ENCODE measurements at places on chromosomes 7 and 10.

GRCh38 chr7:143248761-143249354 lies 14.4 kb upstream of the GSTK1 start:
- peak; percentile 58 for DNase-seq

GRCh38 chr10:35752469-35753461 lies 110.7 kb upstream of the FZD8 start:
- no peak for DNase-seq

DNA sequence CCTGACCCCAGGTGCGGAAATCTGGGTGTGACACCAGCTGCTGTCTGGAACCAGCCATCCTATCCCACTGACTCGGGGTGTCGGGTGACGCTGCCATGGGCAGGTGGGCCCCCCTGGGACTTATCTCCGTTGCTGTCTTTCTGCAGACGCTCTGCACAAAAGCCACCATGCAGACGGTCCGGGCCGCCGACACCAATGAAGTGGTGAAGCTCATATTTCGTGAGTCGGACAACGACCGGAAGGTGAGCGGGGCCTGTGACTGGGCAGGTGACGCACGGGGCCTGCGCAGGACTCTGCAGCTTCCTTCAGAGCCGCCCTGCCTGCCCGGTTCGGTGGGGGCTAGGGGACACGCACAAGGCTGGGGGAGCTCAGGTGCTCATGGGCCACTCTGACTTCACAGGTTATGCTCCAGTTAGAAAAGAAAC lies 36.6 kb downstream of the NKX6-2 start:
- no peak for DNase-seq

DNA sequence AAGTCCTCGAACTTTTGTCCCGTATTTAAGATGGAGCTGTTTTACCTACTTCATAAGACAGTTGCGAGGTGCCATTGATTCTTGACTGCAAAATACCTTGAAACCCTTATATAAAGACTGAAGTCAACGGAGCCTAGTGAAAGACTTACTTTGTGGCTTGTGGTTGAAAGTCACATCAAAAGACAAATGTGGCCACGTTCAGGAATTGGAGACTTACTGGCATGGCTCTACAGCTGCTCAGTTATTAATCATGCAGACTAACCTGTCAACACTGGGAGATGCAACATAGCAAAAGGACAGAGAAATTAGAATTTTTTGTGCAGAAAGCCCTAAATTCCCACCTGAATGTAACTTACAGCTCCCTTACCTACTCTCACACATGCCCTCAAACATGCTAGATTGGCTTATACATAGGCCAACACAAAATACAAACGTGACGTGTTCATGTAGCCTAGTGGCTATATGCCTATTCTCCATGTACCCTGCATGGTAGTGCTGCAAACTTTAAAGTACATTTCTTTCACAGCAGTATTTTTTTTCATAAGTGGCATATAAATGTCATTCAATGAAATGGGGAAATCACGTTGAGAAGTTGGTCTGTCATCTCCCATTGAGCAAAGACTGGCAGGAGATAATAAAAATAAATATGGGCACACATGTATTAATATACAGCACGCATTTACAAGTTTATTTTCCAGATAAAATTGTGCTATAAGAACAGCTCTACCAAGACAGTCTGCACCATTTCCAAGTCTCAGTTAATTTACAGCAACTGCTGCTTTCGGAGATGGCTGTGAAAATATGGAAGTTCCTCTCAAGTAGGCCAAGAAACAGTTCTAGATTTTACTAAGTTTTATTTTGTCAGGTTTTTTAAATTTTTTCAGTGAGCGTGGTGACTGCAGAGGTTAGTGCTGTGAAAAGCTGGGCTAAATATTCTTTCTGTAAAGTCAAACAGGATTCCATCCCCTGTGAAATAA lies 170.4 kb upstream of the C7orf33 start:
- no peak for DNase-seq

- DNase-seq, result no peak
Observed at GRCh38 chr10:109403551-109403950, 519.8 kb downstream of the XPNPEP1 start.

GRCh38 chr10:110681023-110681681 lies 37.0 kb downstream of the RBM20 start:
- no peak for DNase-seq

GRCh38 chr7:1643270-1644092 lies 26.6 kb upstream of the ELFN1 start:
- DNase-seq, result no peak

DNA sequence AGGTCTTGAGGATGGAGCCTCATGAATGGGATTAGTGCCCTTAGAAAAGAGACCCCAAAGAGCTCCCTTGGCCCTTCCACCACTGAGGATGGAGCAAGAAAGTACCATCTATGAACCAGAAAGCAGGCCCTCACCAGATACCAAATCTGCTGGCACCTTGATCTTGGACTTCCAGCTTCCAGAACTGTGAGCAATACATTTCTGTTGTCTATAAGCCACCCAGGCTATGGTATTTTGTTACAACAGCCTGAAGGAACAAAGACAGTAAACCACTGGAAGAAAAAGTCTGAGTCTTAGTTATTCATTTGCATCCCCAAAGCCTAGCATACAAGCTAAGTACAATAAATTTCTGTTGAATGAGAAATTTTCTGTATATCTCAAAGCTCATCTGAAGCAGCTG lies 37.9 kb upstream of the TNS3 start:
- DNase-seq, result no peak

DNA sequence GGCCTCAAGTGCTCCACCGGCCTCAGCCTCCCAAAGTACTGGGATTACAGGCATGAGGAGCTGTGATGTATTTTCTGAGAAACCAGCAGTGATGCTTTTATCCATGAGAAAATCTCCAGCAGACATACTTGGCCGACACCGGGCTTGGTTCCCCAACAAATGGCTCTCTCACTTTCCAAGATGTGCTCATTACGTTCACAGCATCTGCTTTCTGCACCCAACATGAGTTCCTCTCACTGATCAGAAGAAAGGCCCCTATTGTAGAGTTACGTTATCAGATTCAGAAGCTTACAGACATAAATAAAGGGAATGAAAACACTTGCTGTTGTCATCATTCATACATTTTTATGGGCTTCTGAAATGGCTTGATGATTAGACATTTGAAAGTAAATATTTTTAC lies 95.0 kb downstream of the CALD1 start:
- no peak for DNase-seq

GRCh38 chr7:69773535-69774225 lies 175.4 kb downstream of the AUTS2 start:
- no peak for DNase-seq

DNA sequence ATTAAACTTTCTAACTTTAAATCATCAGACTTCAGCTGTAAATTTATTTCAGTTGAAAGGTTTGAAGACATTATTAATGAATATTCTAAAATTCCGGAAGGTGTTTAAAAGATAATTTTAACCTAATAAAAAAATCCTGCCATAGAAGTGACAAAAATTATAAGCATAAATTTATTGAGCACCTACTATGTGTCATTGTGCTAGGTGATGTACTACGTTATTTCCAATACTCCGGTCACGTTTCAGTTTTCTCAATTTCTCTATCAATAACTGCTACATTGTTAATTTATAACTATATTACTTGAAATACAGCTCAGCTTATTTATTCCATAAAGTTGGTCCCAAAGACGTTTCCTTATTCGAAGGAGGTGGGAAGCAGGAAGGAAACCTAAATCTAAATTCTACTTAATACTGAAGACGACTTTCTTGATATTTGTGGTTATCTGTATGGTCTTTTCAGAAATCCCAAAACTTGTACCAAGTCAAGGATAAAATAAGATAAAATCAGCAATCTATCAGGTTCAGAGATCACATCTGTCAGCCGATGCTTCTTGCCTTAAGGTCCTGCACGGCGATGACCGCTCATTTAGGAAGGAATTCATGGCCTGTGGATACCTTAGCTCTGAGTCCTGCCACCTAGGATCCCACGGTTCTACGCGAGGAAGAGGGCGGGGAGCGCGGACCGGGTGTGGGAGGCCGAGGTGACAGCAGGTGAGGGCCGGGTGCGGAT lies 1.2 kb upstream of the ZEB1 start:
- DNase-seq, result no peak

GRCh38 chr7:12490940-12491339 lies 79.6 kb upstream of the SCIN start:
- no peak for DNase-seq

GRCh38 chr7:99876491-99876890 lies 342 bp downstream of the OR2AE1 start:
- DNase-seq, result no peak

DNA sequence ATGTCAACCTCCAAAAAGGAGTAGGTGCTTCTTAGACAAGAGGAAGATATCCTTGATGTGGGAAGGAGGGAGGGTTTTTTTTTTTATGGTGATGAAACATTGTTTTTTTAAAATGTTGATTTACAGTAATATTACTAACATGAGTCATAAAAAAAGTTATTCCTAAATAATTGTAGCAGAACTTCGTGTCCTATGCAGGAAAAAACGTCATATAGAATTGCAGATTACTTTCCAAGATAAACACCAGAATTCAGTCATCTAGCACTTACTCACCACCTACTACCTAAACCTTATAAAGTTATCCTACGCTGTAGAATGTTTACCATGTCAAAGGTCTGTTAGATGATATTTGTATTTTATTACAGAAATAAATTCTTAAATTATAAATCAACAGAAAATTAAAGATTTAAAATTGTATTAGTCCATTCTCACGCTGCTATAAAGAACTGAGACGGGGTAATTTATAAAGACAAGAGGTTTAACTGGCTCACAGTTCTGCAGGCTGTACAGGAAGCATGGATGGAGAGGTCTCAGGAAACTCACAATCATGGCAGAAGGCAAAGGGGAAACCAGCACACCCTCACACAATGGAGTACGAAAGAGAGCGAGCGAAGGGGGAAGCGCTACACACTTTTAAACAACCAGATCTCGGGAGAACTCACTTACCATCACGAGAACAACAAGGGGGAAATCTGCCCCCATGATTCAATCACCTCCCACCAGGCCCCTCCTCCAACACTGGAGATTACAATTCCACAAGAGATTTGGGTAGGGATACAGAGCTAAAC lies 105.2 kb upstream of the NEBL start:
- peak; percentile 77 for DNase-seq

DNA sequence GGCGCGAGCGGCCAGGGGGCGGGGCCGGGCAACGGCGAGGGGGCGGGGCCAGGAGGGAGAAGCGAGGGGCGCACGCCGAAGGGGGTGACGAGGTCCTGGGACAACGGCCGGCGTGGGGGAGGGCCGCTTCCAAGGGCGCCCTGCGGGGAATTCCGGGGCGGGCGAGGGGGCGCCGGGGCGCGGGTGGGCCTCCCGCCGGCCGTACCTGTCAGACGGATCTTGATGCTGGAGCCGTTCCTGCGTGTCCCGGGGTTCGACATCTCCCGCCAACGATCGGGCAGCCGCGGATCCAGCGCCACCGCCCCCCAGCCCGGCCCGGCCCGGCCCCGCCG lies 421 bp downstream of the SMURF1 start:
- DNase-seq, result no peak

GRCh38 chr10:73744664-73744975 lies 448 bp downstream of the SEC24C start:
- DNase-seq, result peak; percentile 59

GRCh38 chr10:122515022-122515424 lies 45.5 kb upstream of the DMBT1 start:
- DNase-seq, result no peak

GRCh38 chr10:91636892-91637291 lies 4.0 kb upstream of the PPP1R3C start:
- no peak for DNase-seq

DNA sequence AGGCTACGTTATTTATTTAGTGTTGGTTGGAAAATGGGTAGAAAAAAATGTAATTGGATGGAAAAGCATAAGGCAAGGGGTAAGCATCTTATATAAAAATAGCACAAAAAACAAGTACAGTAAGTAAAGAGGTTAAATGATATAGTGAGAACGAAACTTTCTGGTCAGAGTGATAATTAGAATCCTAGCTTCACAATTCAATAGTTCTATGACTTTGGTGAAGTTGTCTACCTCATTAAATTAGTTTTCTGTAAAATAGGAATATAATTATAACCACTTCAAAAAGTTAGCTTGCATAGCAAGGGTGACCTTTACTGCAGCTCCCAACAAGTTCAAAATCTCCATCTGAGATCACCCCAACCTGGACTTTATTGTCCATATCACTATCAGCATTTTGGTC lies 30.8 kb upstream of the TAS2R16 start:
- DNase-seq, result no peak

GRCh38 chr7:129702316-129702715 lies 90.8 kb downstream of the NRF1 start:
- DNase-seq, result no peak

- peak; percentile 73 for DNase-seq
Observed at GRCh38 chr10:17144757-17145156, 15.1 kb upstream of the CUBN start.

- DNase-seq, result no peak
Observed at GRCh38 chr10:63703113-63703670, 182.0 kb downstream of the REEP3 start.

DNA sequence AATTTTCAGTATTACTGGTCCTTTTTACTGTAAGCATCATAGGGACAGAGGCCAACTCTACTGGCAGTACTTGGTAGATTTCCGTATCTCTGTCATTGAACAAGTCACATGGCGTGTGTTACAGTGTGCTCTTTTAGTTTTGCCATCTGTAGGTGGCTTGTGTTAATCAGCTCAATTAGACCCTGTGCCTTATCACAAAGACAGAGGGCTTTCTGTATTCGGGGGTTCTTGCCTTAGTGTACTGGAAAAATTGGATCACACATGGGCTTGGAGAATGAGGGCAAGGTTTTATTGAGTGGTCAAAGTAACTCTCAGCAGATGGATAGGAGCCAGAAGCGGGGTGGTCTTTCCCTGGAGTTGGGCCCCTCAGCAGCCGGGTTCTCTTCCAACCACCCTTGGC lies 21.3 kb upstream of the LRGUK start:
- DNase-seq, result no peak
